ENCODE measurements at places on chromosomes 3 and 15.

- DNase-seq = no peak
Measured at GRCh38 chr15:67914028-67914427, 74.2 kb upstream of the RNU6-1 start.

- DNase-seq = no peak
Measured at GRCh38 chr15:90571063-90571541, 41.4 kb downstream of the CRTC3 start.

- DNase-seq = no peak
Measured at GRCh38 chr3:112602217-112602838, 38.6 kb downstream of the CCDC80 start.

GRCh38 chr3:75136100-75136897 is 521.8 kb upstream of the CNTN3 start:
- no peak for DNase-seq

GRCh38 chr15:101451266-101451799 is 38.2 kb downstream of the PCSK6 start:
- DNase-seq = no peak

DNA sequence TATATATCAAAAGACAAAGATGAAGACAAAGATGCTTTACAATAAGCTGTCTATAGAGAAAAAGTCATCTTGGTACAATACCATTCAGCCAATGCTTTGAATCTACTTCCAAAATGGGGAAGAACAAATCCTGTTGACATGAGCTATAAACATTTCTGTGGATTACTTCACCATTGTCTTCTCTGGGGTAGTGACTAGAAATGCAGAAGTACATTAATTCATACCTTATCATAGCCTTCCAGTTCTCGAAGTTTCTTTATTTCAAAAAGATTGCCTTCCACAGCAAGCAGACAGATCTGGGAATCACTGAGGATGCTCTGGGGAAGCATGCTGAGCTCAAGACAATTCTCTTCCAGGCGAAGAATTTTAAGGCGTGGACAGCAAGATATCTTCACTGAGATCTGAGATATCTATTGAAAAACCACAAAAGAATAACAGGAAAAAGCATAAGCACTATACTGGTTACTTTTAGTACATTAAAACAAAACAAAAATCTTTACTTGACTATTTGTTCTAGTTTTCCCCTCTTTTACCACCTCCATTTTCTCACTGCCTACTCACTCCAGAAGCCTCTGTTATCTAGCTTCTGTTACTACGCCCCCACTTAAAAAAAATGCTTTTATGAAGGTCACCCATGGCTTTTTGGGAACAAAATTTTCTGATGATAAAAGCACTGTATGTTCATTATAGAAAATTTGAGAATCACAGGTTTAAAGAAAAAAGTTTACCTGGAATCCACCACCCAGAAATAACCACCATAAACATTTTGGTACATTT is 3.6 kb downstream of the LRRC57 start:
- DNase-seq = no peak

- DNase-seq = no peak
Measured at GRCh38 chr3:59327376-59327808, 277.6 kb upstream of the CFAP20DC start.

GRCh38 chr3:190306513-190307163 is 15.6 kb downstream of the CLDN1 start:
- no peak for DNase-seq

DNA sequence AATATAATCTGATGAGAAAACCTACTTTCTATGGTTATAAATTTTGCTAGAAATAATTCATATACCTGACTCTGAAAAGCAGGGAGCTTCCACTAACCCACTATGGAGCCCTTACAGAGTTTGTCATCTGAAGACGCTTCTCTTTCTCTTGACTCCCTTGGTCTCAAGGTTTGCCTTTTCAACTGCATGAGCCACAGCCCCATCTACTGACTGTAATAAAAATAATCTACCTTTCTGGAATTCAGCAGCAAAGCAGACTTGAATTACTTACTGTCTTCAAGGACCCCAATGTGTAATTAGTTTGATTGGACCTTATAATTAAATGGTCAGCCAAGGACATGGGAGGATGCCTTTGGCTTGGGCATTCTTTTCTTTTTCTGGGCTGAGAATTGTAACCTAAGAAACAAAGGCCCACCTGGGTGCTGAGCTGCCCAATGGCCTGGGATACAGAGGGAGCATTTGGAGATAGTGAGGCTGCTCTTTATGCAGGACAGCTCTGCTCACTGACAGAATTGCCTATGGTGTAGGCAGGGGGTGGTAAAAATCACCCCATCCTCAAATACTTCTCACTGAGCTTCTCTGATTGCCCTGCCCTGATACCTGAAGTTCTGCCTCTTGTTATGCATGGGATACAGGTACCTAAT is 178.6 kb upstream of the TRIM42 start:
- DNase-seq = no peak

DNA sequence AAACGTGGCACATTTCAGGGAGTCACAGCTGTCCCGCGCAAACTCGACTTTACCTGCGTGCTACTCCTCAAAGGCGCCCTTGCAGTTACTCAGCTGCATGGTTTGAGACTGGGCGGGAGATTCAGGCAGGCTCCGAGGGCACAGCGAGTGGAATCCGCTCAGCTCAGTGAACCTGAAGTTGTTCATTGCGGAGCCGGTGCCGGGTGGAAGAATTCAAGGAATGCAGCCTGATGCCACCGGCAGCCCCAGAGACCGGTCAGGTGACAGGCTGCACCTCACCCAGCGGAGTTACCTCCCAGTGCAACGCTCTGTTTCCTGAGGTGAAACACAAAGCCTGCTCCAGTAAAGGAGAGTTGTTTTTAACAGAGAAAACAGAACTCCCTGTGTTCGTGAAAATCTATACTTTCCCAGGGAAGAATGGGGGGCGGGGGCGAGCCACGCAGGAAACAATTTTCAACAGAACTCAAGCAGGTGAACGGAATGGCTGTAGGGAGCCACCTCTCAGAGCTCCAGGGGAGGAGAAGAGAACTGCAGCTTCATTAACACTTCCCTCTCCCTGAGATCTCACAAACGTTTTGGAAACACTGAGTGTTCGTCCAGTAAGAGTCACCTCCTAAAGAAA is 3.8 kb downstream of the VEPH1 start:
- DNase-seq = no peak

GRCh38 chr3:117253636-117254035 is 544.1 kb downstream of the TUSC7 start:
- no peak for DNase-seq

- DNase-seq = no peak
Measured at GRCh38 chr3:119631516-119631915, 28.9 kb downstream of the POPDC2 start.

GRCh38 chr15:45181491-45182285 is 6.1 kb downstream of the SHF start:
- no peak for DNase-seq

DNA sequence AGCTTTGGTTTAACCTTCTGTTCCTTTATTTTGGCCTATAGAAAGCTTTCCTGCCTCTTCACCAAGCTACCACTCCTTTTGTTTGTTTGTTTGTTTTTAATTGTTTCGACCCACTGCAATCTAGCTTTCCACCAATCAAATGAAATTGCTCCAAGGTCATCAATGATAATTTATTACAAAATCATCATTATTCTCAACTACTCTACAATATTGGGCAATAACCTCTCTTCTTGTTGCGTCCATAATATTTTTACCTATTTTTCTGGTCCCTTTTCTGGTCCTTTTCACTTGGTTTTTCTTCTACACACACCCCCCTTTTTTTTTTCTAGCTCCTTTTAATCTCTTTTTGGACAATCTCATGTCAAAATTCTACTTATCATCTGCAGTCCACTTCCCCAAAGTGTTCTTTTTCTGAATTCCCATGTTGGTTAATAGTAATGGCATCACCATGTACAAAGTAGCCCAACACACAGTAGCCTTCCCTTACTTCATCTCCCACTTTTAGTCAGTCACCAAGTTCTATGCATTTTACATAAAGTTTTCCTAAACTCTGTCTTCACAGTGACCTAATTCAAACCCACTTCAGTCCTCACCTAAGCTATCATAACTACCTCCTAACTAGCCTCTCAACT is 11.0 kb upstream of the ANKRD28 start:
- no peak for DNase-seq

- DNase-seq = no peak
Measured at GRCh38 chr3:150577855-150578254, 25.3 kb upstream of the SELENOT start.

GRCh38 chr15:49421991-49422390 is 1.1 kb upstream of the FGF7 start:
- DNase-seq = no peak

- DNase-seq = no peak
Measured at GRCh38 chr3:107845380-107846278, 245.2 kb downstream of the CD47 start.

GRCh38 chr3:17726313-17726712 is 16.1 kb downstream of the TBC1D5 start:
- no peak for DNase-seq

DNA sequence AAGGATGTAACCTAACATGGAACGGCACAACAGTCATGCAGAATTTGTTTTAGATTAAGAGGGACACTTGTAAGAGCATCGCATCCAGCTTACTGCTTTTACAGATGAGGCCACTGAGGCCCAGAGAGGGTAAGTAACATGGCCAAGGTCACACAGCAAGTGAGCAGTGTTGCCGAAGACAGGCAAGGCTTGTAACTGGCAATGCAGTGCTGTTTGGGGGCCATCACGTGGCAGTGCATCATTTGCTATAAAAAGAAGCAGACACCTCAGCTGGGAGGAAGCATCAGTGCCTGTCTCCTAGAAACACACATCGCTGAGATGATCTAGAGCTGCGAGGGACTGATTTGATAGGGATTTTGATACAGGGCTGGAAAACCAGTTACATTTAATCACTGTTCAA is 108.2 kb upstream of the PROK2 start:
- DNase-seq = no peak

- DNase-seq = no peak
Measured at GRCh38 chr3:111956995-111957734, 21.7 kb upstream of the ABHD10 start.
